IPS DF 6.9 (cell line): ENCODE measurements at places on chromosomes 11 and 22.

- DNase-seq = no peak
Observed at GRCh38 chr22:47310601-47311000, 548.2 kb downstream of the TBC1D22A start.

DNA sequence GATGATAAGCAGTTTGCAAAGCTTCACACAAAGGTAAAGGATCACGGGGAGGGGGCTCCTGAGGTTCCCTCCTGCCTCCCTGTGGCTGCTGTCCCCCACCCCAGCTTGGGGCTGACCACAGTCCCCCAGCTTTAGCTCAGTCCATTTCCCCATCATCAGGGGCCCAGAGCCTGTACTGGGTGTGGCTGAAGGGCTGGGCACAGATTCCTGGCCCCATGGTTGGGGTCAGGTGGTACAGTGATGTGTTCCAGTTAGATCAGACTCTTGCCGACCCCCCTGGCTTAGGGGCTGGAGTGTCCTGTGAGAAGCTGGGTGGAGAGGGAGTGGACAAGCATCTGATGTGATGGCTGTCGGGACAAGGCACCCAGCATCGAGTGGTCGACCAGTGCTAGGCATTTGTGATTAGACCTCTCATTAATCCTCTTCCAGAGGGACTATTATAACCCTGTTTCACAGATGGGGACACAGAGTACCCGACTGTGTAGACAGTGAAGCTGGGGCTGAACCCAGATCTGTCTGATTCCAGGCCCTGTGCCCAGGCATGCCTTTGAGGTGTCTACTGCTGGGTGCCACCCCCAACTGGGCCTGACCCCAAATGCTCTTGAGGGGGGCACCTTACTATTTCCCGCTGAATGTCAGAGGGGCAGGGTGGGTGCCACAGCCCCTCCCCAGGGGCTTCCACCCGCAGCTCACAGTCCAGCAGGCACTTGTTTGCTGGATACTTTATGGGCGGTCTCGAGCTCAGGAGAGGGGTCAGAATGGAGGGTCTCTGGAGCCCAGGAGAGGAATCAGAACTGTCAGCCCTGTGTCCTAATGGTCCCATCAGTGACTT, 4.3 kb downstream of the SHANK3 start:
- no peak for DNase-seq

DNA sequence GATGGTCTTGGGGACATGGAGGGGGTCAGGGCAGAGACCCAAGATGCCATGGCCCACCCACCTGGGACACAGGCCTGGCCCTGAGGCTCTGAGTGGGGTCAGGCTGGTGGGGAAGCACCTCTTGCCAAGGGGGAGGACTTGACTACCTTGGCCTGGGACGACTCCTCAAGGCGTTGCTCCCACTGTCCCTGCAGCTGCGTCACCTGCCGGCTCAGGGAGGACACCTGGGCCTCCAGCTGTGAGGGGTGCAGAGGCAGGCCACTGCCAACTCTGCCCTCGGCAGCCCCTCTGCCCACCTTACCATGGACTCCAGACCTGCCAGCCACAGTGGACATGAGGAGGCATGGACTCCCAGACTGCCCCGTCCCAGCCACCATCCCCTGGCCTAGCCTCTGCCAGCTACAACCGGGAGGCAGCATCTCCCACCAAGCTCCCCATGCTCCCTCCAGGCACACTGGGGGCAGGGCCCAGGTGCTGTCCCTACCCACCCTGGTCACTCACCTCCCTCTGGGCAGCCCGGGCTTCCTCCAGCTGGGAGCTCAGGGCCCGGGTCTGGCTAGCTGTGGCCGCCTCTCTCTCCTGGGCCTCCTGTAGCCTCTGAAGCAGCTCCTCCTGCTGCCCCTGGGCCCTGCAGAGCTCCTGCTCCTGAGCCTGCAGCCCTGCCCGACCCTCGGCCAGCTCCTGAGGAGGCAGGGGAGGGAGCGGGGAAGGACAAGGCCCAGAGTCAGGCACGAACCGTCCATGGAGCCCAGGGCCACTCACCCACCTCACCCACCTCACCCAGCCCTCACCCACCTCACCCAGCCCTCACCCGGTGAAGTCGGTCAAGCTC, 8.6 kb downstream of the CDC42BPG start:
- DNase-seq = no peak

GRCh38 chr11:73218106-73218829, at the start of gene P2RY2:
Gene P2RY2 (plus strand): TSS chr11:73218281. CDS start chr11:73234160, 15,879 bp downstream.
- no peak for DNase-seq

DNA sequence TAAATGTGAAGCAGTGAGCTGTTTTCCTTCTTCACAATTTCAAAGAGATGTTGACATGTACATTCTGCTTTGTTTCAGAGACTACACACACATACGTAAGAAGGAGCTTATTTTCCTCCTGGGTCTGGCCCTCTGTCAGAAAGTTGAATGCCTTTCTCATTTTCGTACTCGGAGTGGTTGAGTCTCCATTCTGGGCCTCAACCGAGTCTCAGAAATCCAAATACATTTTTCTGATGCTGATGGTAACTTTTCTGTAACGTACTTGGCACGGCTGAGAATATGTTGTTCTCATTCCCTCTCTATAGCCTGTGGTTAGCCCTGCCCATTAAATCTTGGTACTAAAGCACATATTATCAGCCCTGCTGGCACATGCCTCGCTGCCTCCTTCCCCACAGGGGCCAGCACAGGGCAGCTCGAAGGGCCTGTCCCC, 25.3 kb downstream of the PARVA start:
- DNase-seq = no peak

DNA sequence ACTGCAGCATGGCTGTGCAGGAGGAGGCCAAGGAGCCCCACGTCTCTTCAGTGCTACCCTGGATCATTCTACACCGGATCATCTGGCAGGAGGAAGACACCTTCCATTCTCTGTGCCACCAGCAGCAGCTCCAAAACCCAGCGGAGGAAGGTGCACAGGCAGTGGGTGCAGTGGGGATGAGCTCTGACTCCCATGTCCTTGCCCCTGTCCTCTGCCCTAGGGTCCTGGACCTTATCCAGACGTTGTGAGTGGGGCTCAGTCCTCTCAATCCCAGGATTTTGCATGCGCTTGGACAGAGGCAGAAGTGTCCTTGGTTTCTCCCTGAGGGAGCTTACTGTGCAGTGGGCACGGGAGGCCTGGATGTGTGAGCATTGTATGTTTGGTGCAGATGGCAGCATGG, 61.3 kb downstream of the CABIN1 start:
- no peak for DNase-seq

- DNase-seq = no peak
Observed at GRCh38 chr11:63969461-63969860, 5.0 kb upstream of the COX8A start.

DNA sequence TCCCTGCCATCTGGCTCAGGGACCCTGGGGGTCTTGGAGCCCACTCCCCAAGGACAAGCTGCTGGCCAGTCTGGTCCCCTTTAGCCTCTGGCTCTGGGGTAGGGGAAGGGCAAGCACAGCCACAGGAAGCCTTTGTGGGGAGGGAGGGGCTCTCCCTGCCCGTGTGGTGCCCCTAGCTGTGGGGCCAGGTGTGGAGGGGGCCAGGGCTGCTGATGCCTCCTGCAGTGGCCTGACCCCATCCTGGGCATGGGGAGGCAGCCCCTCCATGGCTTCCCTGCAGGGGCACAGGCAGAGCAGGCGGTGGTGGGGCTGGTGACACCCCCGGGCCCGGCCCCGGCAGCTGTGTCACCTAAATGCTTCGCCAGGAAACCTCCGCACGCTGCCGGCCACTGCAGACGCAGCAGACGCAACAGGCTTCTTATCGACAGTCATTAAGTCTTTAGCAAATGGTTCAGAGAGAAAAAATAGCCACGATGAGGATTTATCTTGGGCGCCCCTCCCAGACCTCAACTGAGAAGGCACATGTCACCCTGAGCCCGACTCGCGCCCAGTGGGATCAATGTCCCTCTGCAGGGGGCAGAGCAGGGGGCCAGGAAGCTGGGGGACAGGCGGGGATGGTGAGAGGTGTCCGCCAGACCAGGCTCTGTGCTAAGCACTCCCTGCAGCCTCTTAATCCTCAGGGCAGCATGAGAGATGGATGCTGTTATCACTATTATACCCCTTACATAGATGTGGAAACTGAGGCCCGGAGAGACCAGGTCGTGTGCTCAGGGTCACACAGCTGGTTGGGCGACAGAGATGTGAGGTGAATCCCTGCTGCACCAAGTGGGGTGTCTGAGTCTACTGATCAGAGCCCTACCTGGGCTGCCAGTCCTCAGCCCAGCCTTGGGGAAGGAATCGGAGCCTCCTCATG, 33.9 kb downstream of the FLRT1 start:
- DNase-seq = no peak

DNA sequence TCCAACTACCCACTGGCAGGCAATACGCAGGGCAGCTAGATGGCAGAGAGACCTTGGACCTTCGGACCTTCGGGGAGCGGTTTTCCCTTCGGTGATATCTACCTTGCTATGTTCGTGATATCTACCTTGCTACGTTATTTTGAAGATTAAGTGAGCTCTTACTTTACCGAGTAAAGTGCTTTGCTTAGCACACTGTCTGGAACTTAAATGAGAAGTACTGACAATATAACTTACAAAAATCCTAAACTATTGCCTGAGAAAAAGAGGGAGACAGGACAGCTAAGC, 1.0 kb upstream of the PRDM10 start:
- no peak for DNase-seq

DNA sequence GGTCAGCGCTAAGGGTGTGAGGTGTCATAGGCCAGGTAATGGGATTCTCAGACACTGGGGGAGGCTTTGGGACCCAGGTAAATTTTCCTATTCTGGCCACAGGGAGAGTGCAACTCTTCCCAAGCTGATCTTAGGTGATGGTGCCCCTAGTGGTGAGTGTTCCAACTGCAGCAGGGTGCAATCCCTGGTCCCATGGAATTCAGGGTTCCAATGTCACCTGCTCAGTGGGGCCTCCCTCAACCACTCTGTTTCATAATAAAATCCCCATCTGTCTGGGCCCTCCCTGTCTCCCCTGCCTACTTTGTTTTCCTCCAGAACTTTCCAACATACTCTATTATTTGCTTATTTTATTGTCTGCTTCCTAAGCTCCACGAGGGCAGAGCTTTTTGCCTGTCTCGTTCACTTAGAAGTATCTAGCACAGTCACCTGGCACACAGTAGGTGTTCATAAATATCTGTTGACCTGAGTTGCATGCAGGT, 2.9 kb upstream of the SGSM1 start:
- DNase-seq = peak; percentile 83

- DNase-seq = no peak
Observed at GRCh38 chr11:103534191-103534590, 425.0 kb downstream of the DYNC2H1 start.

DNA sequence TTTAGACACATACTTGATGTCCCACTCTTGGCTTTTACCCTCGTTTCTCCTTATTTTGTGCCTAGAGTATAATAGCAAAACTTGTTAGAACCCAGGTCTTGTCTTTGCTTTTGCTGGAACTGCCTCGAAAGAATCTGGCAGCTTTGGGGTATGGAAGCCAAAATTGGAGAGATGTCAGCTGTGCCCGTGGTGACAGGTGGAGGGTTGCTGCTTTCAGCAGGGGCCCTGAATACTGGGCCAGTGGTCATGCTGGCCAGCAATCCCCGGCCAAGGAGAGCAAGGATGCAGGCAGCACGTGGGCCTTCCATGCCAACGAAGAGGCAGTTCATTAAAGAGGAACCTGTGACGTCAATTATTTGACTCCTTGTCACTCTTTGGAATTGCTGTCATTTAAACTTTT, 181.1 kb downstream of the HIPK3 start:
- no peak for DNase-seq

- no peak for DNase-seq
Observed at GRCh38 chr11:109726061-109726460, 304.1 kb downstream of the C11orf87 start.

DNA sequence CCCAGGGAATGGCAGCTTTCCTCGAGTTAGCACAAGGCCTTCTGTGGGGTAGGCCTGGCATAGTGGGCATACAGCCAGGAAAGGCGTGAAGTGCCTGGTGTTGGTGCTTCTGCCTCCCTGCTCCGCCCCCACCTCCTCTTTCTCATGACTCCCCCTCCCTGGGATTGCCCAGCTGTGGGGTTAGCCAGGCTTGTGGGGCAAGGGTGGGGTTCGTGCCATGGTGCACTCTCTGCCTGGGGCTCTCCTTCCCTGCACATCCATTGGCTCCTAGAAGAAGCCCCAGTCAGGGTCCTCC, 236.8 kb upstream of the NCAM1 start:
- DNase-seq = no peak

DNA sequence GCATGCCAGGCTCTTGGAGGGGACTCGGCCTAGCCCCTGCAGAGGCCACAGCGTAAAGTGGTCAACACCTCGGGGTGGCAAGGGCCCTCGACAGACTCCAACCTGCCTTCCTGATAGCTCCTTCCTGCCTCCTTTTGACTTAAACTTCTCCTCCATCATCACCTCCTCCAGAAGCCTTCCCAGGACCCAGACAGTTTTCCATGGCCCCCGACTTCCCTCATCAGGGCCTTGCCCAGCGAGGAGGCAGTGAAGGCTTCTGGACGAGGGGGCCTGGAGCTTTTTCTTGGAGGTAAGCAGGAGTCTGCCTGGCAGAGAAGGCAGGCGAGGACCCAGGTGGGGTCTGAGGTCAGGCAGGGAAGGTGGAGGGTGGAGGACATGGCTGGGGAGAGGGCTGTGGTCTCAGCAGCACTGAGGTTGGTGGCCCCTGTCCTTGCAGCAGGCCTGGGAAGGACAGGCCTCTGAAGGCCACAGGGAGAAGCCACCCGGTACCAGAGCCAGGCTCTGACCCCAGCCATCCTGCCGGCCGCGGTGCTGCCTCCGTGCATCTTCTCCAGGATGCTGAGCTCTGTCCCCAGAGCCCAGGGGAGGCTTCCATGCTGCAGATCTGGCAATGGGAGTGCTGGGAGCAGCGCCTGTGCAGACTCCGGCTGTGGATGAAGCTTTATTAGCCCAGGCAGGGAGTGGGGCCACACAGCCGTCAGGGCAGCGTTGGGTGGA, 81.4 kb downstream of the WNT7B start:
- DNase-seq = no peak

GRCh38 chr11:69496202-69496557, 14.7 kb downstream of the LINC01488 start:
- no peak for DNase-seq

- DNase-seq = no peak
Observed at GRCh38 chr22:30421695-30422480, 3.7 kb upstream of the MTFP1 start.

GRCh38 chr11:31874631-31875191, 63.6 kb upstream of the PAX6 start:
- no peak for DNase-seq

- DNase-seq = no peak
Observed at GRCh38 chr11:131682373-131683015, 312.1 kb downstream of the NTM start.

GRCh38 chr11:35424157-35424940, 5.0 kb upstream of the SLC1A2 start:
- no peak for DNase-seq

DNA sequence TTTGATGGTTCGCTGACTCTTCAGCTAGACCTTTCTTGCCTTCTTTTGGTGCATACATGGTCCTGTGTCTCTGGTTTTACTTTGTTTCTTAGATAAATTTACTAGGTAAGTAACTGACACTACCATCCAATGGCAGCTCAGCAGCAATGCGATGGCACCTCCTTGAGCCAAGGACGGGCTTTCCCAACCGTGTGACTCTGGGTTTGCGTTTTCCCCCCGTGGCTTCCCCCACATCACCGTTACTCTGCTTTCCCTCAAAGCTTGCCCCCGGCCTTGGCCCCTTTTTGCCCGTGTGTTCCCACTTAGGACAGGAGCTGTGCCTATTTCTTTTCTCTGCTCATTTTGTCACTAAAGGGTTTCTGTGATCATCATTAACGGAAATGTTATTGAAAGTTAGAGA, 41.5 kb downstream of the TBC1D22A start:
- no peak for DNase-seq

GRCh38 chr11:96199563-96200025, 143.4 kb downstream of the MAML2 start:
- DNase-seq = no peak
